ENCODE measurements at places on chromosomes 16 and 17.

- DNase-seq: peak; percentile 26
Observed at GRCh38 chr17:61000911-61001310, 323.3 kb downstream of the BCAS3 start.

DNA sequence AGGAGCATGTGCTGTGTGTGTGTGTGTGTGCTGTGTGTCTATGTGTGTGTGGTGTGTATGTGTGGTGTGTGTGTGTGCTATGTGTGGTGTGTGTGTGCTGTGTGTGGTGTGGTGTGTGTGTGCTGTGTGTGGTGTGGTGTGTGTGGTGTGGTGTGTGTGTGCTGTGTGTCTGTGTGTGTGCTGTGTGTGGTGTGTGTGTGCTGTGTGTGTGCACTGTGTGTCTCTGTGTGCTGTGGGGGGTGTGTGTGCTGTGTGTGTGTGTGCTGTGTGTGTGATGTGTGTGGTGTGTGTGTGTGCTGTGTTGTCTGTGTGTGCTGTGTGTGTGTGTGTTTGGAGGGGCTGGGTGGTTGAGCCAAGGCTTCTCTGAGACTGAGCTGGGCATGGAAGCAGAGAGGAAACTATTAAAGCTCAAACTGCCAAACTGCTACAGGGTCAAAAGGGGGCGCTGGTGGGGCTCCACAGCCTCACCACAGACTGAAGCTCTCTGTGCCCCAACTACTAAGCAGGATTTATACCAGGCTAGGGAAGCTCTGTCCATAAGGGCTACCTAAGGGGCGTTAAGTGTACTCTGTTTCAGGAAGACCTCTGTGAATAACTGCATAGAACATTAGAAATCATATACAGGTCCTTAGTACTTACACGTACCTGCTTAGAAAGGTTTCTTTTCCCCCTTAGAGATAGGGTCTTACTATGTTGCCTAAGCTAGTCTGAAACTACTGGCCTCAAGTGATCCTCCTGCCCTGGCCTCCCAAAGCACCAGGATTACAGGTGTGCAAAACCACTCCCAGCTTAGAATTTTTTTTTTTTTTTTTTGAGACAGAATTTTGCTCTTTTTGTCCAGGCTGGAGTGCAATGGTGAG, 27.8 kb upstream of the GHDC start:
- DNase-seq: peak; percentile 49

DNA sequence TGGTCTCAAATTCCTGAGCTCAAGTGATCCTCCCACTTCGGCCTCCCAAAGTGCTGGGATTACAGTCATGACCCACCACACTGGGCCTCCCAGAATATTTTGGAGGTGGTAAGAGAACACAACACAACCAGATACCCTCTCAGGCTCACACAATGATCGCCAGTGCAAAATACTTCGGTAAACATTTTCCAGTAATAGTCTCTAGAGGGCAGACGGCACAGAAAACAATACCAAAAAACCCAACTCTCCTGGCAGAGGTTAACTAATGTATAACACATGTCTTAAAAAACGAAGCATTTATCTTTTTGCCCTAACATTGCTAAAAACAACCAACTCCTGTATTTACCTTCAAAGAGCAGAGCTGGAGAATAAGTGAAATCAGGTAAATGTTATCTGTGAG, 10.5 kb downstream of the NUFIP2 start:
- no peak for DNase-seq

DNA sequence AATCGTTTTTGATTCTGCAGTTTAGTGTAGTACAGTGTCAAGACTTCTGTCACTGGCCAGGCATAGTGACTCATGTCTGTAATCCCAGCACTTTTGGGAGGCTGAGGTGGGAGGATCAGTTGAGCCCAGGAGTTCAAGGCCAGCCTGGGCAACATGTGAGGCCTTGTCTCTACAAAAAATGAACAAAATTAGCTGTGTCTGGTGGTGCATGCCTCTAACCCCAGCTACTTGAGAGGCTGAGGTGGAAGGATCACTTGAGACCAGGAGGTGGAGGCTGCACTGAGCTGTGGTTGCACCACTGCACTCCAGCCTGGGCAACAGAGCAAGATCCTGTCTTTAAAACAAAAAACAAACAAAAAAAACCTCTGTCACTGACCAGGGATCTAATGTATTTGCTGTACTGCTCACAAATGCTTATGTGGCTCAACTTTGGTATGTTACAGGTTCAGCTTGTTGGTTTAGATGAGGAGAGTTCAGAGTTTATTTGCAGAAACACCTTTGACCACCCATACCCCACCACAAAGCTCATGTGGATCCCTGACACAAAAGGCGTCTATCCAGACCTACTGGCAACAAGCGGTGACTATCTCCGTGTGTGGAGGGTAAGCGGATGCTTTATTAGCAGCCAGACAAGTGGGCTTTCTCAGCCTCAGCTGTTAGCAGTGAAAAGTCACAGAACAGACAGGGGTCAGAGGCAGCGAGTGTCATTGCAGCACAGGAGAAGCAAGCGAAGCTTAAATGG, 22.5 kb upstream of the TACO1 start:
- DNase-seq: no peak

DNA sequence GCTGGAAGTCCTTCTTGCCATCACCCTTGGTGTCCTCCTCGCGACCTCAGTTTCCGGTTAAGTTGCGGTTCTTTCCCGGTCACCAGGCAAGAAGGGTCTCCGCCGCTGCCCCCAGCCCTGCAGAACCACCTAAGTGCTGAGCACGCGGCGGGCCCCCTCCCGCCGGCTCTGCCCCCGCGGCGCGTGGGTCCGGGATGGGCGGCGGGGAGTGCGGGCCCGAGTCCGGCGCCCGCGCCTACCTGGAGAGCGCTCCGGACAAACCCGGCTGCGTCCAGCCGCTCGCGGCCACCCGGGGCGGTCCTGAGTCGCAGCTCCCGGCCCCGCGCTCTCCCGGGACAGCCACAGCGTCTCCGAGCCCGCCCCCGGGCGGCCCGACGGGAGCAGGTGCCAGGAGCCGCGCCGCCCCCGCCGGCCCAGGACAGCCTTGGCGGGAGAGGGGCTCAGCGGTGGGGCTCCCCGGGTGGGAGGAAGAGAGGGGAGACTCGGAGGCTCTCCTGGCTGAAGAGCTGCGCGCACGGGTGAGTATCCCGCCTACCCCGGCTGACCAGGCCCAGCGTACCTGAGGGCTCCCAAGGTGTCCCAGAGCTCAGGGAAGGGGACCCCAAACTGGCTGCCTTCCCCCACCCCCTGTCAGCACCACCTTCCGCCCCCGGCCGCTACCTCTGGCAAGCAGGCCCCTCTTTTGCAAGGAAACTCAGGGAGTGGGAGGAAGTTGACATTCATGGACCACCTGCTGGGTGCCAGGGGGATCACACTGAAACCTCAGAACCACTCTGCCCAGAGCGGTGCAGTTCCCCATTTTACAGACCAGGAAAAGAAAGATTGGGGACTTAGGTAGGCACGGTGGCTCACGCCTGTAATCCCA, 22.2 kb upstream of the C17orf113 start:
- no peak for DNase-seq

DNA sequence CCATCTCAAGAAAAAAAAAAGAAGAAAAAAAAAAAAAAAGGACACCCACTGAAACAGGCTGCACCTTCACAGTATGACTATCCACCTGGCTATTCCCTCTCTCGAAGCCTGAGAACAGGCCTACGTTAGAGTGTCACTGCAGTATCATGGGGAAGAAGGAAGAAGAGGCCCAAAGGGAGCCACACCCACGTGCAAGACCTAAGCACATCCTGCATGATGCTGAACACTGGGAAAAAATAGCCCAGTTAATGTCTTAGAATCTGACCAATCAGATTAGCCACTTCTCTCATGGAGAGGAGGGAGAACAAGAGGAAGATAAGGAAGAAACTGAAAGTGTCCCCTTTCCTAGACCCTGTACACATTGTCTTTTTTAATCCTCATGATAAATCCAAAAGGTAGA, 19.5 kb upstream of the MED13 start:
- no peak for DNase-seq

DNA sequence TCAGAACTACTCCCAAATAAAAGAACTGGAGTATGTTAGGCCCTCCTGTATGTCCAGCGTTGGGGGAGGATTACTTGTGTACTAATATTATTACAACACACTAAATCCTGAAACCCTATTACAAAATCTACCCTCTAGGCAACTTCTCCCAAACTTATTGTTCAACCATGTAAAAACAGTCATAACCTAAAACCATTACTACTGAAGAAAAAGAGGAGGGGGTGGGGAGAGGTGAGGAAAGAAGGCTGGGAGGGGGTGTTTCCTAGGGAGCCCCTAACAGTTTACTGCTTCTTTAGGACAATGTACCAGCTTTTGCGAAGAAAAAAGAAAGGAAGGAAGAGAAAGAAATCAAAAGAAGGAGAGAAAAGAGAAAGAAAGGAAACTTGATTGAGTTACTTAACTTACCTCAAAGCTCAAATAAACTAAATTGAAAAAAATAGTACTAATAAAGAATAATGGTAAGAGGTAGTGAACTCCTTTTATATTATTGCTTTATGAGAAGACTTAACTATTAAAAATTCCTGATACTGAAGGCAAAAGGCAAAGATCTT, 2.3 kb downstream of the SALL1 start:
- DNase-seq: no peak

GRCh38 chr17:16304830-16305229, 48.4 kb downstream of the CENPV start:
- no peak for DNase-seq

DNA sequence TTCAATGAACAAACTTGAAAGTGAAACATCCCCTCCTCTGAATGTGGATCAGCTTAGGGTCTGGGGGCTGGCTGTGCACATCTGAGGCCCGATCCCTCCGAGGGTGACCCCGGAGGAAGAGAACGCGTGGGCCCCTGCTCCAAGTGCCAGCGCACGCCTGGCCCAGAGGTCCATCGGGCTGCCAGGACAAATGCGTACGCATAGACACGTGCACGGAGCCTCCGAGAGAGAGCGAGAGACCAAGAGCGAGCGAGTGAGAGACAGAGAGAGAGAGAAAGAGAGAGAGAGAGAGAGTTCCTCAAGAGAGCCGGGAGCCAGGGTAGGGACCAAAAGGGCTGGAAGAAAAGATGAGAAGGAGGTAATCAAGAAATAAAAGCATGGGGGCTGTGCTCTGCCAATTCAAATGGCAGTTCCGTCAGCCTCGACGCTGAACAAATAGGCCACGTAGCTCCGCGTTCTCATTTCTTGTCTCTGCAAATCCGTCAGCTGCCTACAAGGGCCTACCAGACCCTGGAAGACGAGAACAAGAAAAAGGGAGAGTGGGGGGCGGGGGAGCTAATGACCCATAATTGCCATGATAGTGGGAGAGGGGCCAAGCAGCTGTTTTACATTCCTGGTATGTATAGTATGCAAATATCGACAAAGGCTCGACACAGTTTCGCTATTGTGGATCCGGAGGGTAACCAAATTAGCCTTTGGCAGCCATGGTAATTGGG, 435.3 kb upstream of the ZFHX3 start:
- no peak for DNase-seq

DNA sequence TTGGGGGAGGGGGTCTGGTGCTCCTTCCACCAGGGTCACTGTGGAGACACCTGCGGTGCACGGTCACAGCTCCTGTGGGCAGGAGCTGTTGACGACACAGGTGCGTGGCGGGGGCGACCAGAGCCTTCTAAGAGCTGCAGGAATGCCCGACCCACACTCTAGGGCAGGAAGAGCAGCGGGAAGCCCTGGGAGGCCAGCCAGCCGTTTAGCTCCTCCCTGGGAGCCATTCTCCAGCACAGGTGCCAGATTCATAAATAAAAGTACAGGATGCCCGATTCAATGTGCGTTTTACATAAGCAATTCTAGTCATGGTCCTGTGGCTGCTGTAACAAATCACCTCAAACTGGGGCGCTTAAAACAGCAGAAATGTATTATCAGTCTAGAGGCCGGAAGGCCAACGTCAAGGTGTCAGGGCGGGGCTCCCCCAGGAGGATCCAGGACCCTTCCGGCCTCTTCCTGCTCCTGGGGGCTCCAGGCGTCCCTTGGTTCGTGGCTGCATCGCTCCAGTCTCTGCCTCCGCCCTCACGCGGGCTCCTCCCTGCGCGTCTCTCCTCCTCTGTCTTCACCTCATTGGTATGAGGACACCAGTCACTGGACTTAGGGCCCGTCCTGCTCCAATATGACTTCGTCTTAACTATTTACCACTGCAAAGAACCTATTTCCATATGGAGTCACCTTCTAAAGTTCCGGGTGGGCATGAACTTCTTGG, 155.4 kb downstream of the FOXL1 start:
- no peak for DNase-seq

GRCh38 chr16:55392701-55393100, 68.7 kb downstream of the IRX6 start:
- DNase-seq: peak; percentile 33

DNA sequence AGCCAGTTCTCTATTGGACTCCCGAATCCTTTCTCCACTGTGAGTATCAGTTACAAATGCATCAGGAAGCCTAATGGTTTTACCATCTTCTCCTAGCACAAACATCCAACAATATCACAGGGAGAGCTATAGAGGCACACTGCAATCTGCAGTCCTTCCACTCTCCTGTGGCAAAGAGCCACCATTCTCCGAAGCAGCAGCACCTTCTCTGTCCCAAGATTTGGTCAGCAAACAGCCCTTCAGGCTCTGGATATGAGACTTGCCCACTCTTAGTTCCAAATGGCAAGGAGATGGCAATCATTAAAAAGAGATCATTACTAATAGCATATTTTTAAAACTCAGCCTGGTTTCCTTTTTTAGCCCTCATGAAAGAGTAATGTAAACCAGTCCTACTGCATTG, 223.4 kb downstream of the HS3ST3A1 start:
- DNase-seq: no peak

GRCh38 chr17:70820276-70820675, 650.9 kb downstream of the KCNJ2 start:
- no peak for DNase-seq

- DNase-seq: no peak
Observed at GRCh38 chr17:3590231-3590630, 19.0 kb downstream of the TRPV1 start.

DNA sequence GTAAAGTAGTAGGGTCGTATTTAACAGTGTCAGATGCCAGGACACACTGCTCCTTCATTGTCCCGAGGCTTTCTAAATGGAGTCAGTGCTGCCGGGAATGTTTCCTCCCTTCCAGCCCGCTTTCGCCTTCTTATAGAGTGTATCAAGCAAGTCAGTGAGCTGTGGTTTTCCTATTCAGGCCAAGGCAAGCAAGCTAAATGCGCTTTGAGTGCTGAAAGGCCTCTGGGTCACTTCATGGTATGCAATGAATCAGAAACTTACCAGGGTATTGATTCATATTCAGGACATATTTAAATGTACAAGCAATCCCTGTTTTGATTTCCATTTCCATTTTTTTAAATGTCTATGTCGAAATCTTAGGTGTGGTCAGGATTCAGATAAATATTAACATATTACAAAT, 327.9 kb upstream of the SOX9 start:
- DNase-seq: no peak

GRCh38 chr16:89155184-89155679, 16.3 kb upstream of the CDH15 start:
- DNase-seq: no peak

DNA sequence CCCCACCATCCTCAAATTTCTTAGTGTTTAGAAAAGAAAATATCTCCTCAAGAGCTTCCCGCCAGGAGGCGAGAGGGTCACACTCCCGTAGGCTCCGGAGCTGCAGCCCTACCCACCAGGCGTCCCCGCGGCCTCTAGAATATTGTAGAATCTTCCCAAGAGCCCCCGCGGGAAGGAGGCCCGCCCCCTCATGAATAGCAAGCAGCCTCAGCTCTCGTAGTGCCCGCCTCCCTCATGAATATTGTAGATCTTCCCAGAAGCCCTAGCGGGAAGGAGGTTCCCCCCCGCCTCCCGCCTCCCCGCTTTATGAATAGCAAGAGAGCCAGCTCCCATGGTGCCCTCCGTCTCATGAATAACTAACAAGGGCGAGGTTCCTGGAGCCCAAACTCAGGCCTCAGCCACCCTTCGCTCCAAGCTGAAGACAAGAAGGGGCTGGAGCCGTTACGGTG, at the start of gene FBXO47:
Gene FBXO47 (minus strand): TSS at position 114 of the 449 bp plus-strand sequence. CDS start 4,378 bp downstream, outside the sequence.
- no peak for DNase-seq

GRCh38 chr16:55849536-55849935, 16.6 kb upstream of the CES1 start:
- no peak for DNase-seq

Data from urothelium cell line (cell line).